ENCODE measurements at places on chromosomes 13 and 19. TPM values are rescaled to one million over a fixed set of nuclear protein-coding genes. Genes with fewer than 3 reads are reported as not detected.

Gene TRMT1
- 40.0 TPM for total RNA-seq

GRCh38 chr19:18373892-18374629 lies 11.9 kb upstream of the GDF15 start:
- H3K27ac ChIP-seq: peak overlapping the region; percentile 99
- peak overlapping the region; percentile 46 for H3K4me3 ChIP-seq
- DNase-seq: peak; percentile 93
- H3K4me1 ChIP-seq: peaks cover 18% of the 10 kb centered on the region

- no peak within 1 kb of the TSS for H3K27ac ChIP-seq
- H3K4me1 ChIP-seq: no peaks in the 10 kb centered on the region
- H3K36me3 ChIP-seq: no peaks in the 10 kb centered on the region
- no peak within 1 kb of the TSS for H3K4me3 ChIP-seq
- peaks cover 2% of the 10 kb centered on the region for H3K27me3 ChIP-seq
Measured at GRCh38 chr19:39203372-39204341, at the start of gene SYCN. SYCN (minus strand) TSS chr19:39204263; CDS start chr19:39204254, 9 bp downstream.

DNA sequence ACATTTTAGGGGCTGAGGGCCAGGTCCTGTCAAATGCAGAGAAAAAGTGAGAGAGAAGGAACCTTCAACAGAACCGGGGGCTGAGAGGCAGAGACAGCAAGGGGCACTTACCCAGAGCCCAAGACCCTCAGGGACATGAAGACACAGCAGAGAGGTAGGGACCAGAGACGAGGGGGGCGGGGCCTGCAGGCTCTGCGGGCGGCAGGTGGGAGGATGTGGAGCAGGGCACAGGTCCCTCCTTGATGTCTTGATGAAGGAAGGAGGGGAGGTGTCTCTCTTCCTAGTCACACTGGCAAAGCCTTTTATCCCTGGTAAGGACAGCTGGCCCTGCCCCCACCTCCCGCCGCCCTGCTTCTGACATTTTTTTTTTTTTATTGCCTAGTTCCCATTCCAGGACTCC lies at the start of gene KLK14:
Gene KLK14, minus strand, starts transcription at position 277 of the 400 bp plus-strand sequence. Its CDS starts 273 bp downstream, at position 4.
- H3K27ac ChIP-seq: no peak within 1 kb of the TSS
- H3K4me3 ChIP-seq: no peak within 1 kb of the TSS
- no peaks in the 10 kb centered on the region for H3K36me3 ChIP-seq
- DNase-seq: no peak

- peak; percentile 90 for DNase-seq
- H3K36me3 ChIP-seq: no peaks in the 10 kb centered on the region
- H3K4me3 ChIP-seq: no peak overlapping the region
- no peak overlapping the region for H3K27ac ChIP-seq
- no peaks in the 10 kb centered on the region for H3K27me3 ChIP-seq
- no peaks in the 10 kb centered on the region for H3K4me1 ChIP-seq
Measured at GRCh38 chr19:56751078-56751489, 79.5 kb upstream of the ZNF835 start.

Gene BSPH1
- total RNA-seq: not detected

GRCh38 chr13:73935991-73936390 lies 198.2 kb downstream of the KLF12 start:
- DNase-seq: no peak
- H3K4me1 ChIP-seq: no peaks in the 10 kb centered on the region
- H3K36me3 ChIP-seq: no peaks in the 10 kb centered on the region
- H3K4me3 ChIP-seq: no peak overlapping the region
- no peak overlapping the region for H3K27ac ChIP-seq

Gene ZSCAN4
- total RNA-seq: not detected

Gene ONECUT3
- not detected for total RNA-seq

All from kidney (tissue), 22 donors.